ENCODE measurements at places on chromosomes 12 and 14.

- DNase-seq = peak; percentile 64
Observed at GRCh38 chr12:62434494-62435302, 31.9 kb upstream of the MON2 start.

DNA sequence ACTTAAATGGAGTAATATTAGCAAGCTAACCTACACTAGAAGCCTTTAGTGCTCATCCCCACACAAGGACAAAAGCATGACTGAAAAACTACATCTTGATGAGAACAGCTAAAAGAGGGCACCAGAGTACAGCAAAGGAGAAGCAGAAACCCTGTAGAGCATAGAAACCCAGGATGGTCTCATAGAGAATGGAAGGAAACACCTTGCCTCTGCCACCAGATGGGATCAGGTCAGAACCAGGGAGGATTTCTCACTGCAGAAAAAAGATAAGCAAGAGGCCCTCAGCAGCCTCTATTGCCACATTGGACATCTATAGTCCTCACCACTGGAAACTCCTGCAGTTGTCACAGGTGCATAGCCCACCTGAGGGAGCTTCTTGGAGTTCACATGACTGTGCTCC, 13.6 kb upstream of the ZNF705A start:
- no peak for DNase-seq

GRCh38 chr12:68565391-68565903, 45.3 kb upstream of the RAP1B start:
- DNase-seq = no peak

- DNase-seq = no peak
Observed at GRCh38 chr12:14514946-14515345, 52.7 kb downstream of the PLBD1 start.

DNA sequence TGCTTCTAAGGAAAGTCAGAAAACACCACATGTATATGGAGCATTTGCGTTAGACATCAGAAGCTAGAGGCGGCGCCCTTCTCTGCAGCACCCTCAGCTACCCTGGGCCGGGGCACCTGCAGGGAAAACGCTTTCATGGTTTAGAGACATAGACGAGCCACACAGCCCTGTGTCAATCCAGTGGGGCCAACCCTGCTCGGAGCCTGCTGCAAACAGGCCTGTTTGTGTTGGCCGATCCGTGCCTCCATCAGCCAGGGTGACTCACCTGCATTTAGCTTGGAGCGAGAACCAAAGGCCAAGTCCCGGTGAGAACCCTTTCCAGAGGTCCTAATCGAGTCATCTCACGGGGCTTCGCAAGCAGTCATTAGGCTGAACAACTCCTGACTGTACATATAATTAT, 19.5 kb upstream of the FZD10 start:
- DNase-seq = peak; percentile 26

Measured in Right ventricle myocardium inferior (tissue), 1 donor.